ENCODE measurements at places on chromosomes 3 and 15.

DNA sequence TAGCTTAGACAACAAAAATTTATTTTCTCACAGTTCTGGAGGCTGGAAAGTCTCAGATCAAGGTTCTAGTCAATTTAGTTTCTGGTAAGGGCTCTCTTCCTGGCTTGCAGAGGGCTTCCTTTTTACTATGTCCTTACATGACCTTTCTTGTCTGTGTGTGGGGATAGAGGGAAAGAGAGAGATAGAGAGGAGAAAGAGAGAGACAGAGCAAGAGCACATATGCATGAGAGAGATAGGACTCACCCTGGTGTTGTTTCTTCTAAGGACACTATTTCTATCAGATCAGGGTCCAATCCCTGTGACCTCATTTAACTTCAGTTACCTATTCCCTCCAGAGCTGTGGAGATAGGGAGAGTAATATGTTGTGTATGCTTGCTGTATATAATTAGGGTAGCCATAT lies 44.9 kb upstream of the TEX9 start:
- no peak for DNase-seq

DNA sequence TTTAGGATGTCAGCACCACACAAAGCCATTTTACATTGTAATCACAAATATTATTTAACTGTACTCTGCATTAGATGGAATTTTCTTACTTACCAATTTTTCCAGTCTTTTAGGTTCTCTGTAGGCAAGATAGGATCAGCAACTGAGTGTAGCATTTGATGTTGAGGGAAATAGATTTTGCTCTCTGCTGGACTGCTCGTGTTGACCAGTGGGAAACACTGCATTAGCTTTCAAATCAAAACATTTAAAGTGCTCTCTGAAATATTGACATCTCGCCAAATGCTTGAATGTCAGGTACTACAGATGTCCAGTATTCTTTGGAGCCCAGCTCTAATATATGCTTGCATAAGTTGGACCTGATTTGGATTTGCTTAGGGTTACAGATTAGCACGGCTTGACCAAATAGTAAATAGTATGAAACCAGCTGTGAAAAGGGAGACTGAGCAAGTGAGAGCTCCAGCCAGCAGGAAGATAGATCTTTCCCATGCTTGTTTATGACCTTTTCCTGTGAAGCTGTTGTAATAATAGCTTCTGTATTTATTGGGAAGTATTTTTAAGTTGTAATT lies 29.5 kb downstream of the P2RY14 start:
- DNase-seq, result no peak

GRCh38 chr15:58203537-58203936 lies 65.4 kb downstream of the AQP9 start:
- peak; percentile 83 for DNase-seq

DNA sequence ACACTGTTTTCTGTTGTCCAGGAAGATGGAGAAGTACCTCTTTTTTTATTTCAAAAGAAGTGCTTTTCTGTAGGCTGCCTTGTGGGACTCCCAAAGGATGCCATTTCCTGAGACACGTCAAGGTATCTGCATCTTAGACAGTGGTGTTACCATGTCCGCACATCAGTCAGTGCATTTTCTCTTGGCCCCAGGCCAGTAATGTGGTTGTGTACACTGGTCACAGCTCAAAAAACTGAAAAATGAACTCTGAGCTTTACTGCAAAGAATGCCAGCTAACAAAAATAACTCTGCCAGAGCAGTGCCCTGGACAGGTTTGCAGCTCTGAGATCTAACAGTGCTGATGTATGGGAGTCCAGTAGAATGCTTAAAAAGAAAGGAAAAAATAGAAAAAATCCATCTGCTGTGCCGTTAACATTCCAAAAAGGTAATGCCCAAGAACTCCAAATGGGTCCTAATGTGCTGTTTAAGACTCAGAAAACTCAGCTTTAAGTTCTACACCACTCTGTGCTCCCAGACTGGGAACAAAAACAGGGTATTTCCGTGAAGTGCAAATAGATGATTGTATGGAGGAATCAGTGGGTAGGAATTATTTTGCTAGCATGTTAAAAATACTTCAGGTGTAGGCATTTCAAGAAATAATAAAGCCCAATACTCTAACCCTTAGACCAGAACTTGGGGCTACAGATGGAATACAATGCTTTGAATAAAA lies 315.9 kb downstream of the FEZF2 start:
- no peak for DNase-seq

- DNase-seq, result no peak
These were observed 387.5 kb downstream of the NLGN1 start for GRCh38 chr3:173785004-173785403.

- no peak for DNase-seq
These were observed 144.9 kb downstream of the EPHB1 start for GRCh38 chr3:134939978-134940377.

- DNase-seq, result no peak
These were observed at the start of the genes EXOSC7 and ZDHHC3 for GRCh38 chr3:44976002-44976815. Gene EXOSC7, plus strand, starts transcription at chr3:44976244. Its CDS starts 34 bp downstream, at chr3:44976278. Gene ZDHHC3, minus strand, starts transcription at chr3:44976174. Its CDS starts 16,738 bp downstream, at chr3:44959436.

DNA sequence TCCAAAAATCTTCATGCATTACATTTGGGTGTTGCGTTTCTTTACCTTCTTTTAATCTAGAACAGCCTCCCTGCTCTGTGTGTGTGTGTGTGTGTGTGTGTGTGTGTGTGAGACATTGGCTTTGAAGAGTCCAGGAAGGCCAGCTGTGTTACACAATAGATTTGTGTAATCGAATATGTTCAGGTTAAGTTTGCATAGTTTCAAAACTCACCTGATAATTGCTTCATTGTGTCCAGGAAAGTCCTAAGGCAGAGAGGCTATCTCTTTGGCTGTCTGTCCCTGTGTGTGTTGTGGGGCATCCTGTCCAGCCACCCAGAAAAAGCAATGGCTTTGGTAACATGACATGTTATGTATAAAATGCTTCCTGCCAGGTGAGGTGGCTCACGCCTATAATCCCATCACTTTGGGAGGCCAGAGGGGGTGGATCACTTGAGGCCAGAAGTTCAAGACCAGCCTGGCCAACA lies 37.5 kb downstream of the ZNF710 start:
- DNase-seq, result no peak

- DNase-seq, result no peak
These were observed 35.0 kb downstream of the PRTG start for GRCh38 chr15:55707951-55708350.

- DNase-seq, result no peak
These were observed 285.6 kb upstream of the ARHGEF26 start for GRCh38 chr3:153835540-153835939.

DNA sequence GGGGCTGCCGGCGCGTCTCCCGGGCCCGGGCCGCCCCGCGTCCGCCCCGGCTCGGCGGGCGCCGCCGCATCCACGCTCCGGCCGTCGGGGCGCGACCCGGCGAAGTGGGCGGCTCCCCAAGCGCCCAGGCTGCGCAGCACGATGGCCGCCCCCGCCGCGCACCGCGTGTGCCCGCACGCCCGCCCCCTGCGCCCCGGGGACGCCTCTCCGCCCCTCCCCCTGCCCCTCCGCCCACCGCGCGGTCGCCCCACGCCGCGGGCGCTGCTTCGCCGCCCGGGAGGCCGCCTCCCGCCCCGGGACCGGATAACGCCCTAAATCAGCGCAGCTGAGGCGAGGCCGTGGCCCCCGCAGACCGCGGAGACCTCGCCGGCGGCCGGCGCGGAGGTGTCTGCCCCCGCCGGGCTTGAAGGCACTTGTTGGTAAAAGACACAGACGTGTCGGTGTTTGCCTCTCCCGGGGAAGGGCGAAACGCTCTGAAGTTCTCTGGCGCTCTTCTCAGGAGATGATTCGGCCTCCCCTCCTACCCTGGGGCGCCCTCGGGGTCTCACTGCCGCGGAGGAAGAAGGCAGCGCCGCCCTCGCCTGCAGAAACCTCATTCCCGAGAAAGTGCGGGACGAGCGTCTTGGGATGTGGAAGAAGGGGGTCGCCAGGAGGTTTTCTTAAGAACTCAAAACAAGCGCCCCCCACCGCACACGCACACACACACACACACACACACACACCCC lies at the start of gene BNC1:
Gene BNC1 (minus strand): TSS at position 106 of the 725 bp plus-strand sequence. CDS start 36 bp downstream, at position 70.
- DNase-seq, result no peak

DNA sequence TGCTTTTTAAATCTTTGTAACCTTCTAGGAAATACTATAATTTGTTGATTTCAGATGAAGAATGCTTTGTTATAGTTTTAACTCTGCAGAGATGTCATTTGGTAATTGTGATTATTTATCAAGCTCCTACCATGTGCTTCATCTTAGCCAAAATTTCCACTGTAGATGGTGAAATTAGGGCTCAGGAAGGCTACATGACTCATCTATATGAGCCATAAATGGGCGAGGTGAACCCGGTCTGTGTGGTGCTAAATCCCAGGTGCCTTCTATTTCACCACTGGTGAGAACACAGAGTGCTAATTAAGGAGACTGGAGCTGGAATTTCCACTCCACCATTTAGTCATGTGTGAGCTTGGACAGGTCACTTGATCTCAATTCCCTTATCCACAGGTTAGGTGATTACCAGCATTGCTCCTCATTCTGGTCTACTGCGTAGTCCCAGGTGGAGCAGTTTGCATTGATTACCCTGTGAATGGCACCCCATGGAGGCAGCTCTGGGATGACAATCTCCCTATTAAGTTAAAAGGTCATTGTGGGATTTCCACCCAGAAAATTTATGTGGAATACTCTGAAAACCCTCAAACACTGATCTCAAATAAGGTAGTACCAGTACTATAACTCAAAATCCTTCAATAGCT lies 2.8 kb upstream of the CCR3 start:
- no peak for DNase-seq

- no peak for DNase-seq
These were observed 13.5 kb downstream of the UBAP1L start for GRCh38 chr15:65101411-65101890.

DNA sequence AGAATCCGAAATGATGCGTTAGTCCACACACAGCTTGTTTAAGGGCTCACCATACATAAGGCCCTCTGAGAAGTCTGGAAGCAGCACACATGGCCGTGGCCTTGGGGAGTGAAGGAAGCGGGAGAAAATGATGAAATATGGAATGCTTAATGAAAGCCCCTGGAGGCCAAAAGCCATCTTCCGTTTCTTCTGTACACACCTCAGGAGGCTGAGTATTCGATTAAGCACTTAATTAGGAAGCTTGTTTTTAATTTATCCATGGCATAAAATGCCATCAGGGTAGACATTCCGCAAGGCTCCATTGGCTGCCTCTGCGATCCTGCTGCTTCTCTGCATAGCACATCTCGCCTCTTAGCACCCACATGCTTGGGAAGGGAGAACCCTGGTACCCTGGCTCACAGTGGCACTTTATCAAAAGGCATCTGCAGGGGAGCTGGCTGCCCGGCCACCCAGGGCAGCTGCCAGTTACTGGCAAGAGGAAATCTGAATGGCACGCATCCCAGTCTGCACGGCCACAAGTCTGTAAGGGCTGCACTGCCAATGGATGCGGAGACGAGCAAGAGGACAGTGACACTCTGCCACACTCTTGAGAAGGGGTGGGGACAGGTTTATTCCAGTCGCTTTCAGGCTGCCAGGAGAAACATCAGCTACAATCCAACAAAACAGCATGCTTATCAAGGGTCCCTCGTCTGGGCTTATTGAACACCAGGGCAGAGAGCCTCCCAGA lies 356.2 kb downstream of the OCA2 start:
- DNase-seq, result no peak

DNA sequence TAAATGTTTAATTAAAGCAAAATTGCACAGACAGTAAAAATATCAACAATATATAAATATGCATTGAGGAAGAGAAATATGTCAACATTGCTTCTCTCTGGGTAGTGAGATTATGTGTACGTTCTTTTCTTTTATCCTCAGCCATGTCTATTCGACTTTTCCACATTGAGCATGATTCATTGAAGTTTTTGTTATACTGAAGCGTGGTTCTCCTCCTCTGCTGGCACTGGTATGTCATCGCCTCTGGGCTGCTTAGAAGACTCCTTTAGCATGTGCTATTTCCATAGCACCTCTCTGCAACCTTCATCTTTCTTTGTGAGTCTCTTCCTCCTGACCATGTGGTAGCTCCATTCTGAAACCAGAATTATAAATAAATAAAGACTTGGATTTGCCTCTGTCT lies 65.8 kb upstream of the AKAP13 start:
- no peak for DNase-seq

GRCh38 chr3:119161240-119161639 lies 12.2 kb upstream of the UPK1B start:
- no peak for DNase-seq

DNA sequence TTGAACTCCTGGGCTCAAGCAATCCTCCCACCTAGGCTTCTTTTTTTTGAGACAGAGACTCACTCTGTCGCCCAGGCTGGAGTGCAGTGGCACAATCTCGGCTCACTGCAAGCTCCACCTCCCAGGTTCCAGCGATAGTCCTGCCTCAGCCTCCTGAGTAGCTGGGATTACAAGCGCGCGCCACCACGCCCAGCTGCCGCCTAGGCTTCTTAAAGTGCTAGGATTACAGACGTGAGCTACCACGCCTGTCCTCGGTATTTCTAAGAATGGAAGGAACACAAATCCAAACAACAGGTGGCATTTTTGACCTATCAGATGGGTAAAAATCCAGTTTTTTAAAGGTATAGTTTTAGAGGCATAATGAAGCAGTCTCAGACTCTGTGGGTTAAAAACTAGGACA lies 113.8 kb downstream of the ANP32A start:
- no peak for DNase-seq

GRCh38 chr3:125359700-125360099 lies 15.4 kb downstream of the ZNF148 start:
- no peak for DNase-seq

- no peak for DNase-seq
These were observed 266.5 kb downstream of the ADAMTS17 start for GRCh38 chr15:100075229-100075628.

DNA sequence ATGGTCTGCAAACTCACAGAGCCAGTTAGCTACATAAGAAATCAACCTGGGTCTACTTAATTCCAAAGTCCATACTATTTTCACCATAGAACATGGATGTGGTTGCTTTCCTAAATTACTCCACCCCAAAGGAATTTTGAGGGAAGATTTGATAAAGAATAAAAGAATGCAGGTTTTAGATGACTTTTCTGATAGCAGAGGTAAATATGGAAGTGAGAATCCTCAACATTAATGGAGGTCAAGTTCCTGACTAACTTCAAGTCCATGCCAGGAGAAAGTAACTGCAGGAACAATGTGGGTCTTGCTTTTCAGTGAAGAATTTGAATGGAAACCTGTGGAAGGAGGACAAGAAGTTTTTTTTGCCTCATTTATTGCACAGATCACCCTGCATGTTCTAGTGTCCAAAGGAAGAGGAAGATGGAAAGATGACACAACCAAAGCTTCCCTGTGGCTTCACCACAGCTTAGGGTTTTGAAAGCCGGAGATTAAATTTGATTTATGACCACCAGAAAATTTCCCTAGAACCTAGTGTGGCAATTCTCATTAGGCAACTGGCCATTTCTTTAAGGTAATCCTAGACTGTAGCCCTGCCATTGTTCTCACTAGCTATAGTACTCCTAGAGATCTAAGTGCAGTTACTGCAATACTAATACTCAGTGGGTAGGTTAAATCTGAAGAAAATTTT lies 429.7 kb downstream of the RAP2B start:
- DNase-seq, result no peak
